ENCODE measurements at places on chromosomes 2 and 18.

DNA sequence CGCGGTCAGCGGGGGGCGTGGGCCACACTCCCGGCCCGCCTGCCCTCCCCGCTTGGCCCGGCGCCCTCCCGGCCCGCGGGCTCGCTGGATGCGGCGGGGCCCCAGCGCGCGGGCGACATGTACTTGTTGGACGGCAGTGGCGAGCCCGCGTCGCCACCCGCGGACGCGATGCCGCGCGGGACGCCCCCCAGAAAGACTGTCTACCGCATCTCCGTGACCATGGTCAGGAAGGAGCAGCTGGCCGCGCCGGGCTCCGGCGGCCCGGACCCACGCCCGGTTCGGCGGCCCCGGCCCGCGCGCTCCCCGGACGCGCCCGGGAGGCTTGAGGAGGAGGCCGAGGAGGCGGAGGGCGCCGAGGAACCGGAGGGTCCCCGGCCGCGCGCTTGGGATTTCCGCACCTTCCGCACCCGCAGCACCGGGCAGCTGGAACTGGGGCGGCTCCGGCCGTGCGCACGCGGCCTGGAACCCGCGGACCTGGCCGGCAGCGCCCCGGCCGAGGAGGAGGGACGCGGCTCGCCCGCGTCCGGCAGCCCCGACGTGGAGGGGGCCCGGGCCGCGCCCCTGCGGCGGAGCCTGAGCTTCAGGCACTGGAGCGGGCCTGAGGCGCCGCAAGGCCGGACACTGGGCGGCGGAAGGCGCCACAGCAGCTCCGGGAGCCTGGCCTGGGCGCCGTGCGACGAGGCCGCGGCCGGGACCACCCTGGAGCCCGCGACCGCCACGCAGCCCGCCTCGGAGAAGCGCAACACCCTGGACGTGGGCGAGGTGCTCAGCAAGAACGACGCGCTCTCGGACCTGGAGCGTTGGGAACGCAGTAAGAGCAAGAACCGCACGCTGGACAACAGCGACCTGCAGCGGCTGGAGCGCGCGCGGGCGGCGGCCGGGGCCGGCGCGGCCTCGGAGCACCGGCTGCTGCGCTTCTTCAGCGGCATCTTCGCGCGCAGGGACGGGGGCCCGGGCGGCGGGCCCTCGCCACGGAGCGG lies 176.4 kb downstream of the AGAP1 start:
- DNase-seq, result peak; percentile 79

DNA sequence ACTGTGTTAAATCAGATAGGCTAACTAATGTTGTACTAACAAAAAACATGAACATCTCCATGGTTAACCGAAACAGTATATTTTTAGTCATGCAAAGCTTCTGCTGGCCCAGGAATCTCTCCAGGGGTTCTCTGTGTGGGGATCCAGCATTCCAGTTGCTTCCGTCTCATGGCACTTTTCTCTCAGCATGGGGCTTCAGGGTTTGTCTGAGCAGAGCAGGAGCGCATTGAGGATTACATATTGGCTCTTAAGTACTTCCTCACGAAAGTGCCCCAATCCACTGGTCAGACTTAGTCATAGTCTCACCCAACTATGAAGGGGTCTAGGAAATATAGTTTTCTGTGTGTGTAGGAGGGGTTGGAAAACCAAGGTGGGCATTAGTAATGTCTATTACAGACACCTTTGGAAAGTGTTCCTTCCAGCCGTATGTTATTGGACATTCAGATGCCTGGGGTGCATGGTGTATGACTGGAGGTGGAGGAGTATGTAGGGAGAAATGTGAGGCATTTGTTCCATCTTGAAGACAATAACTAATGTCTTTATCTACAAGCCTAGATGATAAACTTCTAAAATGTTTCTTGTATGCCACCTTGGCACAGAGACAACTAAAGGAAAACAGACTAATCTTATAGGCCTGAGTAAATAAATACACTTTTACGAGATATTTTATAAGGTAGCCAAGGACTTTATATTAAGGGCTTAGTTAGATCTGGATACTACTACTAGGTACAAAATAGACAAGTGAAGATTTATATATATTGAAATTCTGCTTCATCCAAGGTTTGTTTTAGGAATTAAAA lies 123.8 kb upstream of the ZEB2 start:
- peak; percentile 13 for DNase-seq

GRCh38 chr2:75655861-75656260 lies 9.3 kb downstream of the MRPL19 start:
- DNase-seq, result no peak

DNA sequence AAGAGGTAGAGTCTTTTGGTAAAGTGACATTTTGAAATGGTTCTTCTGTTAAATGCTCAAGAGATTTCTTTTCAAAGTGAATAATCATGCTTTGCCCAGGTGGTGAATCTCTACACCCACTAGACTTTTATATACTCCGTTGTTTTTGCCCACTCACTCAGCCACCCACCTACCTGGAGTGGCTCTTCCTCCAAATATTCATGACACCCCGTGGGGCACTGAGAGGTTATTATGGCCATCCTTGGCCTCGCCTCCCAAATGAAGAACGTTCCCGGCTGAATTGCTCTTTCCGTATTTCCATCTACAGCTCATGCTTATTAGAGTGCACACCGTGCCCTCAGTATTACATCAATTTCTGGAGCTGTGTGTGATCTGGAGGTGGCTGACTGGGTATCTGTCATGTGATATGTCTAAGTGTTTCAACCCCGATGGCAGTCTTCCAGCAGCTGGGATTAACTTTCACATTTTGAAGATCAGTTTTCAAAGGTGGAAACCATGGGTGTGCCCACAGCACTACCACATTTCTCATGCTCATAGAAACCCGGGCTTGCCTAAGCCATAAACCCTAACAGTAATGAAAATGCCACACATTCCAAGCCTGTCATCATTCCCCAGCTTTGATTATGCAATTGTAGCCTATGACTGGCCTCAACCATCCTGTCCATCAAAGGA lies 406.6 kb upstream of the MMADHC start:
- DNase-seq, result peak; percentile 83

GRCh38 chr2:5057891-5058351 lies 634.3 kb upstream of the SOX11 start:
- DNase-seq, result no peak
